Neural crest cell (in vitro differentiated cells): ENCODE measurements at places on chromosomes 16 and 17. TPM values are rescaled to one million over a fixed set of nuclear protein-coding genes. Genes with fewer than 3 reads are reported as not detected.

DNA sequence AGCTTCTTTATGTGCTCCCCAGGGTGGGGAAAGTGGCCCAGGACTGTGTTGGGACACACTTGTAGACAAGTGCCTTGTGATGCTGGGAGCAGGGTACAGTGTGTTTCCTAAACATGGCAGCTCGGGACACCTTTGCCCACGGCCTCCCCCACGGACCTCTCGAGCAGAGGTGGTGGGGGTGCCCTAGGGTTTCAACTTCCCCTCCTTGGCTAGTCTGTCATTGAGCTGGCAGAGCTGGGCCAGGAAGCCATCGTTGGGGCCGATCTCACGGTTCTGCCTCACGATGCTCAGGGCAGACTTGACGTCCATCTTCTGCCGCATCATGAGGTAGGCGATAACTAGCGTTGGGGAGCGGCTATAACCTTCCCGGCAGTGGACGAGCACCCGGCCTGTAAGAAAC lies 9.4 kb downstream of the DUSP3 start:
- no peak for DNase-seq

Gene NXPH3
- total RNA-seq: 0.79 and 1.1 TPM in 2 replicates

DNA sequence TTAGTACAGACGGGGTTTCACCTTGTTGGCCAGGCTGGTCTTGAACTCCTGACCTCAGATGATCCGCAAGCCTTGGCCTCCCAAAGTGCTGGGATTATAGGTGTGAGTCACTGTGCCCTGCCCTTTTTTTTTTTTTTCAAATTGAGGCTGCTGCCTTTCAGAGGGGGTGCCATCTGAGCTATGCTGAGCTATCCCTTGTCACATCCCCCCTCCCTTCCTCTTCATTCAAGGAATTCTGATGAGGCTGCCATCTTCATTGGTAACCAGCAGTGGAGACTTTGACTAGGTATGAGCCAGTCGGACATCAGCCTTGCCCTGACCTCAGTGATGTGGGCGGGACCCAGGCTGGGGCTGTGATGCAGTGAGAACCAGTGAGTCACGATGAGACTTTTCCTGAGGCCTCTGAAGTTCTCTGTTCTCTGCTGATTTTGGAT lies 24.4 kb upstream of the GPT2 start:
- no peak for DNase-seq

- DNase-seq: peak; percentile 60
Observed at GRCh38 chr16:84555418-84556196, 51.1 kb upstream of the MEAK7 start.

- DNase-seq: no peak
Observed at GRCh38 chr16:1538804-1539520, 5.5 kb downstream of the TMEM204 start.

DNA sequence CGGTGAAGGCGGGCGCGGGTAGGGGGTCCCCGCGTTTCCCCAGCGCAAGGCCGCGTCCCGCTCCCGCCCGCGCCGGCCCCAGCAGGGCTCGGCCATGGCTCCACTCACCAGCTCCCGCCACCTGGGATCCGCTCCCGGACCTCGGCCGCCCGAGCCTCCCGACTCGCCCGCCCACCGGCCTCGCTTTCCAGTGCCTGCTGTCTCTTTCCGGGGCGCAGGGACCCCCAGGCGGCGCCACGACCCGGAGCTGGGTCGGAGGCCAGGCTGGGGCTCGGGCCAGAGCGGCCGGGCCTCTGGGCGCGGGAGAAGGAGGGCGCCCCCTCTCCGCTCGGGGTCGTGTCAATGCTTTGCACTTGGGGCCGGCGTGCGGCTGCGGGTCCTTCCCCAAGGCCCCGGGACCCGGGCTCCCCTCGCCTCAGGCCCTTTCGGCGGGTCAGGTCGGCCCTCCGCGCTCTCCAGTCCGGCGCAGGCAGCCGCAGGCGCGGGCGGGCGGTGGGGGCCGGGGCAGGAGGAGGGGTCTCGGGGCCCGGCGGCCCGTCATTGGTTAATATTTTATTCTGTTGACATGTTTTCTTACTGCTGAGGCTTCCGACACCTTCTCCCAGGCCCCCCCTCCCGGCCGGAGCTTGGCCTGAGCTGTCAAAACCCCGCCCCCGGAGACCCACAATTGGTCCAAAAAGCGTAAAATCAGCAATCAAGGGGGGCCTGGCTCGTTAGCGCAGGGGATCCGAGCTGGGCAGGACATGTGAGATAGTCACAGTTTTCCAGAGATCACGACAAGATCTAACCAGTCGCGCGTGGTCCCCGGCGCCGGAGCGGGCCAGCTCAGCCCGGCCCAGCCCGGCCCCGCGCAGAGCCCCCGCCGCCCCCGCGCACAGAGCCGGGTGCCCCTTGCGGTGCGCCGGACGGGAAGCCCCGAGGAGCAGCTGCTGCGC lies at the start of gene TBX2:
Gene TBX2, plus strand, starts transcription at position 713 of the 935 bp plus-strand sequence. CDS start 334 bp downstream, outside the sequence.
- peak; percentile 66 for DNase-seq

Gene ENDOV
- 34.9 and 38.0 TPM in 2 replicates for total RNA-seq

DNA sequence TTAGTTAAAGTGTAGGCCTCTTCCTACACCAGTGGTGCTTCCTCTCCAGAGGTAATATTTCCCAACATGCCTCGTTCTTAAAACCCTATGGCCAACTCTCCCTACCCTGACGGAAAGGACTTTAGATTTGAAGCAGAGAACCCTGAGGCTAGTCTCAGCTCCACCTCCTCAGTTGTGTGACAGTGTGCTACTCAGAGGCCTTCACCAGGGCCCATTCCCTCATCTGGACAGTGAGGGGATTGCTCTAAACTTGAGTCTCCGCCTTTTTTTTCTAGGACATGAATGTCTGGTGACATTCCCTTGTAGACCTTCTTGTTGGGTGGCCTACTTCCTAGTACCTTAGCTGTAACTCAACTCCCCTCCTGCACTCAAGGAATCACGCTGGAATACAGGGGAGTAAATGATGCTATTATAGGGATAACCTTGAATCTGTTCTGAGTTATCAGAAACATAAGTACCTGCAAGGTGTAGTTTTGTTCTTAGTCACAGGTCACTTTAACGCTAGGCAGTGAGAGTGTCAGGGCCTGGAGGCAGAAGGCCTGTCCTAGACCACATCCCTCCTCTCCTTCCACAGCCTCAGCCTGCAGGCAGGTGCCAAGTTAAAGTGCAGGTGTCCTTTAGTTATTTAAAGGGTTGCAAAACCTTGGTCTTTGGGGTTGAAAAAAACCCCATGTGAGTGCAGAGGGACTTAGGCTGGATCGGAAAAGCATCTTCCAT lies 26.9 kb downstream of the LDHD start:
- DNase-seq: no peak

- peak; percentile 69 for DNase-seq
Observed at GRCh38 chr17:76138234-76138895, 2.7 kb downstream of the FOXJ1 start.

Gene PYDC1
- not detected in 2 replicates for total RNA-seq

Gene SMTNL2
- total RNA-seq: 1.1 and 1.4 TPM in 2 replicates

DNA sequence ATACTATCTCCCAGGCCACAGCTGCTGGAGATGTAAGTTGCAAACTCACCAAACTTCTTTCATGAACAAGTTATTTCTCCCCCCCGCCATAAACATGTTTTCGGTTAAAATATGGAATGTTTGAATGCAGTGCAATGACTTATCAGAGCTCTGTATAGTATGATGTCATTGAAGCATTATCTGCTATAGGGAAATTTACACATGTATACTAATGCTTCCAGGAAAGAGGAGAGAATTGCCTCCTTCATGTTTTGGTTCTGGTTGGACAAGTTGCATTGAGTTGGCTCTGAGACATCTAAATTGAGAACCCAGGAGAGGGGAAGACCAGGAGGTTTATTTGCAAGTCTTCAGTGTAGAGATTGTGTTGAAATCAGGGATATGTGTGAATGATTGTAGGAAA lies 20.8 kb downstream of the UQCRC2 start:
- DNase-seq: no peak

- no peak for DNase-seq
Observed at GRCh38 chr17:79303641-79304205, 229.1 kb downstream of the ENGASE start.

GRCh38 chr17:71613996-71614395 lies 506.8 kb upstream of the SOX9 start:
- DNase-seq: no peak

DNA sequence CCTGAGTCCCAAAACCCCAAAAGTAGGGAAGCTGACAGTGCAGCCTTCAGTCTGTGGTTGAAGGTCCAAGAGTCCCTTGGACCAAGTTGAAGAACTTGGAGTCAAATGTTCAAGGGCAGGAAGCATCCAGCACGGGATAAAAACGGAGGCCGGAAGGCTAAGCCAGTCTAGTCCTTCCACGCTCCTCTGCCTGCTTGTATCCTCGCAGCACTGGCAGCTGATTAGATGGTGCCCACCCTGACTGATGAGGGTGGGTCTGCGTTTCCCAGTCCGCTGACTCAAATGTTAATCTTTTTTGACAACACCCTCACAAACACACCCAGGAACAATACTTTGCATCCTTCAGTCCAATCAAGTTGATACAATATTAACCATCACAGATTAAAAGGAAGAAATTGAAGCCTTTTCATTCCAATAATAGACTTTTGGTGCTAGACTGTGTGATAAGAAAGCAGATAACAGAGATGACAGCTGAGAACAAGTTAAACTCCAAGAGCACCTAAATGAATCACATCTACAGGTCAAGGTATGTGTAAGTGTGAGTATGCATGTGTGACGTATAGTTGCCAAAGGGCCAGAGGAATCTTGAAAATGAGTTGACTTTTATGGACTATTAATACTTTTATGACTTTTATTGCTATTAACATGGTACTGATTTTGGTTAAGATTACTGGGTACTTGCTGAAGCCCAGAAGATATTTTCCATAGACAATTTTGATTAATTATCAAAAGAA lies 933.5 kb upstream of the SOX9 start:
- DNase-seq: no peak

- no peak for DNase-seq
Observed at GRCh38 chr17:2346475-2346874, 9.2 kb downstream of the SGSM2 start.

- DNase-seq: no peak
Observed at GRCh38 chr16:23511731-23512130, 1.4 kb upstream of the GGA2 start.

GRCh38 chr17:48795444-48796162 lies 21.4 kb downstream of the TTLL6 start:
- DNase-seq: no peak

Gene FOXC2
- total RNA-seq: 0.11 TPM in 1 of 2 replicates, not detected in the other

Gene P2RX1
- total RNA-seq: not detected in 2 replicates

GRCh38 chr17:64591944-64592343 lies 70.2 kb downstream of the SMURF2 start:
- DNase-seq: no peak

GRCh38 chr16:2006317-2006716 lies 3.3 kb downstream of the ZNF598 start:
- no peak for DNase-seq

DNA sequence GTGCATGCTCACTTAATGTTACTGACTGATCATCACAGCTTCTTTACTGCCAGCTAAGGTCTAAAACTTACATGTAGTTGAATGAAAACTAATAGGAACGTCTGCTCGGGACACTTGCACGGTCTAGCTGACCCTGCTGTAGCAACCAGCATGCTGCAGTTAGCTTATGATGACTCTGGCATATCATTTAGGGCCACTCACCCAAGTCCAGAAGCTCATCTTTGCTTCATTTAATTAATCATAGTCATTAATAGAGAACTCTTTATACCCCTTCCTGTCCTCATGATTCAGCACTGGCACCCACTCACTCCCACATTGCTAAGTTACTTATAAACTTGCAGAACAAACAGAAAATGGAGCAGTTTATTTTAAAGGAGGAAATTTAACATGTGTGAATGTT lies 136.3 kb downstream of the NLK start:
- DNase-seq: no peak

- DNase-seq: peak; percentile 76
Observed at GRCh38 chr17:19992803-19993713, 15.4 kb upstream of the AKAP10 start.

Gene HBQ1
- total RNA-seq: 1.8 and 2.9 TPM in 2 replicates

Gene TP53TG3C
- not detected in 2 replicates for total RNA-seq
